HEK293T (cell line): ENCODE measurements at places on chromosomes 4 and X.

GRCh38 chr4:15197005-15197404, 194.7 kb downstream of the CPEB2 start:
- peak; percentile 25 for DNase-seq

GRCh38 chrX:67619253-67619652, 75.4 kb downstream of the AR start:
- DNase-seq, result no peak

GRCh38 chrX:64206556-64207162, 1.2 kb upstream of the AMER1 start:
- DNase-seq, result no peak

DNA sequence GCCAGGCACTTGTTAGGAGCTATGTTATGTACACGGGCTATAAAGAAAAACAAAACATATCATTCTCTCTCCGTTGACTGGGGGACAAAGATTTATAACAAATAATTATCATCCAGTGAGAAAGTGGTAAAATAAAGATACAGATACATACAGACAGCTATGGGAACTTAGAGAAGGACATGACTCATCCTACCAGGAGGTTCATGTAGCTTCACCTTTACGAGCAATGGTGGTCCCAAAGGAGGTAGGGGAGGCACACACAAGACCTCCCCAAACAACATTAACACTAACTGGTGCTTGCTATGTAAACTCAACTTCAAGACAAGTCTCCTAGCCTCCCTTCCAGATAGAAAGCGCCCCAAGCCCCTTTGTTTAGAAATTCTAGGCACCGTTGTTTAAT, 8.9 kb downstream of the AMBN start:
- DNase-seq, result no peak

DNA sequence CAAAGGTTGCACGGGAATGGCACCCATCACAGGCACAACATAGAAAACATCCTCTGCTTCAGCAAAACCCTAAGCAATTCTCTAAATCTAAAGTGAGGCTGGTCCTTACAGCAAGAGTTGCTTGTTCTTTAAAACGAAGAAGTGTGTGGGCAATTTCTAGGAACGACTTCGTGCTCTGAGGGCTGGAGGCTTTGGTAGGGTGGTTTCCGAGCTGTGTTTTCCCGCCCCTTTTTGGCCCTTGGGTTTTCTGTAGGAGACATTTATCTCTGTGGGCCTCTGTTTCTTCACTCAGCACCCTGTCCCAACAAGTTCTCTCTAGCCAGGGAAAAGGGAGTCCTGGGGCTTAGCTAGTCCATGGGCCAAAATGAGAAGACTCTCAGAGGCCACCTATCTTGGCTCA, 84.2 kb downstream of the SLC2A9 start:
- DNase-seq, result no peak

DNA sequence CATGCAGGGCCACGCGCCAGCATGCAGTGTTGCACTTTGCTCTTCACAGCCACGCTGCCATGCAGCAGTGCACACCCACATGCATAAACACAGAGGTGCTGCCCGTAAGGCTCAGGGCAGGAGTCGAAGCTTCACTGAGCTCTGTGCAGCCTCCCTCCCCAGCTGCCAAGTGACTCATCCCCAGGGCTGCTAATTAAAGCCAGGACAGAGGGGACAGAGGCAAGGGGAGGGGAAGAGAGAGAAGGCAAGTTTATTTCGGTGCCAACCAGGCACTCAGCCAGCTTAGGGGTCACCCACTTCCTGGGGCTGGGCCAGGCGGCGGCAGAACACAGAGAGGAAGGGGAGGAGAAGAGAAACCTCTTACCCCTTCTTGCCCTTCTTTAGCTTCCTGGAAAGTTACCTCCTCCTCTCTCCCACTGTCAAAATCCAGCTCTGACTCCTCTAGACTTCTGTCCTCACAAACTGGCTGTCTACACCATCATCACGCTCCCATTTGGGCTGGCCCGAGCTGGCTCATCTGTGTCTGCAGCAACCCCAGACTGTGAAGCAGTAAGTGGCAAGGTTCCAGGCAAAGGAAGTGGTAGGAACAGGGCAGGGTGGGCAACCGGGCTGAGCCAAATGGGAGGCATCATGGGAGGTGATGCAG, 6.2 kb upstream of the IQSEC2 start:
- DNase-seq, result no peak

- DNase-seq, result no peak
Observed at GRCh38 chr4:38489924-38490639, 173.9 kb upstream of the KLF3 start.

GRCh38 chr4:74449571-74450297, 4.8 kb downstream of the AREG start:
- no peak for DNase-seq

DNA sequence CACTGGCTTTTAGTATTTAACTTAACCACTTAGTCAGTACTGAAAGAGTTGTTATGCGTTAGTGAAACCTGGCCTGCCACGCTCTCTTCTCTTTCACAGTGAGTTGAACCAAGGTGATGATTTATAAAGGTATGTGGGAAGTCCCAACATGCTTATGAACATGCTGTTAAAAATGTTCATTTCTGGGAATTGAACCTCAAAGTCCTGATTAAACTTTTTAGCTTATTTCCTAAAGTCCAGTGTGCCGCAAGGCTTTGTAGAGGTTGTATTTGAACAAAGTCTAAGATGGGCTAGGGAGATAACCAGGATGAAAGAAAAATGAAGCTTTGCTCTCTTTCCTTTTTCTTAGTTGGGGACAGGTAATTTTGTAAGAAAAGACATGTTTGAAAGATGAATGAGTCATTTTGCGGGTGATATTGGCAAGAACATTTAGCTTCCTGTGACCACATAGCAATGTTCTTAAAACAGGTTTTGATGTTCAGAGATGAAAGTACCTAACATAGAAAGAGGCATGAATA, 270.3 kb downstream of the DTHD1 start:
- no peak for DNase-seq

DNA sequence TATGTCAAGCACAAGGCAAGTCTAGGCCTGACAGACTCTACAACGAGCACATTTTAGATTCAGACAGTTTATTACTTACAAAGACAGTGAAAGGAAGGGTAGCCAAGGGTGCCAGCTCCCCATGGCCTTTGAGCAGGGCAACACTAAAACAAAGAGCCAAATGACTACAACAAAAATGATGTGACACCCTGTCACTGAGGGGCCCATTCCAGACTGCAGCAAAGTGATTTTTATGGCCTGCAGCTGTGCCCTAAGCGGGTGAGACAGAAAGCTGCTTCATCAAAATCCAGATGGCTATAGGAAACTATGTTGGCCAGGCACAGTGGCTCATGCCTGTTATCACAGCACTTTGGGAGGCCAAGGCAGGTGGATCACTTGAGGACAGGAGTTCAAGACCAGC, 13.4 kb upstream of the RP2 start:
- no peak for DNase-seq

DNA sequence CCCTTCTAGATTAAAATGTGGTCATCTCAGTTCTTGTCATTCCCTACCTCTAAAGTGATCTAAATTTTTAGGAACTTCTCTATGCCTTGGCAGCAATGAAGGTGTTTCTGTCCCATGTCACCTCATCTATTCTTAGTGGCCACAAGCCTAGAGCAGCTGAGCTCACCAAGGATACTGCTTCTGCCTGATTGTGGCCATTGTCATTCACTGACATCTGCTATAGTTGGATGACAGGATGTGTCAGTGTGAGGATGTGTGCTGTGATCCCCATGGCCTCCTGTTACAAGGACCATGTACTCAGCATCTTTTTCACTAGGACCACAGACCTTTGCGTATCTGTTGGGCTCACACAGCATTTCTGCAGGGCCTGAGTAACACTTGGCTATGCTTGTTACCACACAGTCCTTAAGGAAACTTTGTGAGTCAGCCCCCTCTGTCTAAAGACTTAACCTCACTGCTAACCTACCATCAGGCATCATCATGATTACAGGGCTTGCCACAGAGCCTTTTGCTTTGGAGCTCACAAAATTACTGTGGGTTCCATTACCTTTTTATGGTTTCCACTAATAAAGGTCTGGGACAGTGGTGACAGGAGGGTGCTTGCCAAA, 421.0 kb downstream of the ADAM29 start:
- no peak for DNase-seq

DNA sequence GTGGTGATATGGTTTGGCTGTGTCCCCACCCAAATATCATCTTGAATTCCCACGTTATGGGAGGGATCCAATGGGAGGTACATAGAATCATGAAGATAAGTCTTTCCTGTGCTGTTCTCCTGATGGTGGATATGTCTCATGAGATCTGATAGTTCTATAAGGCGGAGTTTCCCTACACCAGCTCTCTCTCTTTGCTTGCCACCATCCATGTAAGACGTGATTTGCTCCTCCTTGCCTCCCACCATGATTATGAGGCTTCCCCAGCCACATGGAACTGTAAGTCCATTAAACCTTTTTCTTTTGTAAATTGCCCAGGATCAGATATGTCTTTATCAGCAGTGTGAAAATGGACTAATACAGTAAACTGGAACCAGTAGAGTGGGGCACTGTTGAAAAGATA, 39.5 kb downstream of the HSD17B13 start:
- DNase-seq, result no peak

DNA sequence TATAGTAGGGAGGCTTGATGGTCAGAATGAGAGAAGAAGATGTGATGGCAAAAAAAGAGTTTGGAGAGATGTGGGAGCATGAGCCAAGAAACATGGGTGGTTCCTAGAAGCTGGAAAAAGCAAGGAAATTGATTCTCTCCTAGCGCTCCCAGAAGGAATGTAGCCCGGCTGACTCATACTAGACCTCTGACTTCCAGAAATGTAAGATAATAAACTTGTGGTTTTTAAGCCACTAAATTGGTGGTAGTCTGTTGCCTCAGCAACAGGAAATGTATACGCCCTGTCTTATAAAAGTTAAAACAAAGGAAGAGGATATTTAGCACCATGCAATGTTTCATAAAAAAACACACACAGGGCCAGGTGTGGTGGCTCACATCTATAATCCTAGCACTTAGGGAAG, 182.7 kb upstream of the PCDH7 start:
- no peak for DNase-seq

DNA sequence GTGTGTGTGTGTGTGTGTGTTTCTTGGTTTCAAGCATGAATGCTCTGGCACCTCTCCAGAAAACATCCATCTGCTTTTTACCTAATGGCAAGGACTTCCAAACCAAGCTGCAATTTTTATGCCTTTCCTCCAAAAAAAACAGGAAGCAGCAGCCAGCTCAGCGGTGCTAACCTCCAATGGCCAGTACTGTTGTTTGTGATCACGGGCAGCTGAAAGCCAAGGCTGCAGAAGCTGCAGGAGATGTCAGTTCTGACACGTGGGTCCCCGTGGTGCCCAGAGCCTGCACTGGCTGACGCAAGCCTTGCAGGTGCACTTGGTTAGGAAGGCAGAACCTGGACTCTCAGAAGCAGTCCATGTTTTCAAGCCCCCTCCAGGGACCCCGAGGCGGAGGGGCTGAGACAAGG, 313.6 kb upstream of the DDX53 start:
- DNase-seq, result no peak

DNA sequence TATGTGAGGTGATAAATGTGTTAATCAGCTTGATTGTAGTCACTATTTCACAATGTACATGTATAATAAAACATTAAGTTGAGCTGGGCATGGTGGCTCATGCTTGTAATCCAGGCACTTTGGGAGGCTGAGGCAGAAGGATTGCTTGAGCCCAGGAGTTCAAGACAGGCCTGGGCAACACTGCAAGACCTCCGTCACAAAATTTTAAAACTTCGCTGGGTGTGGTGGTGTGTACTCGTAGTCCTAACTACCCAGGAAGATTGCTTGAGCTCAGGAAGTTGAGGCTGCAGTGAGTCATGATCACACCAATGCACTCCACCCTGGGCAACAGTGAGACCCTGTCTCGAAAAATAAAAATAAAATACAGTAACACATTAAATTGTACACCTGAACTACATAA, 20.1 kb downstream of the LYAR start:
- DNase-seq, result no peak

GRCh38 chrX:153649178-153649914, 2.3 kb downstream of the DUSP9 start:
- peak; percentile 74 for DNase-seq

DNA sequence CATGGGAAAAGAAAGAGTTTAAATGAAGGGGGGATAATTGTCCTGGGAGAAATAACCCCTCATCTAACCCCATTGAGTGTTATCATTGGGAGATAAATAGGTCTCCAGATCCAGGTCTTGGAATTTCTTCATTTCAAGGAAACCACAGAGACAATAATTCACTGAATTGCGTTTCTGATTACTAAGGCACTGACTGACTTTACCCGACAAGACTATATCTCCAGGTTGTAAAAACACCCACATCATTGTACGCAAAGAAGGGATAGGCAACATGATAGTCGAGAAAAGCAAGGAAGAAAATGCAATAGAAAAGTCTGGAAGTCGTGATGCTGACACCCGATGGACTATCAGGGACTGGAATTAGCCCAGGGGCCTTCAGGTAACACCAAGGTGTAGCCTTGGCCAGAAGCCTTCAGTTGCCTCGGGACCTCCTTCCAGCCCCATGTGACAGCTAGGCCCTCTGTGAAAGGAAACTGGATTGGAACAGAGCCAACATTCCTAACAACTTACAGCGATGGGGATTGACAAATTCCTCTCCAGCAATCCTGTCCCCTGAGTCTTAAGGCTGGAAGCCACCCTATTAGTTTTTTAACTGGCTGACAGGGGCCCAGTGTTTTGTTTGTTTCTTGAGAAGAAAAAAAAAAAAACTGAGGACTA, 46.5 kb upstream of the RAB9B start:
- no peak for DNase-seq

- no peak for DNase-seq
Observed at GRCh38 chr4:1775731-1776500, 17.2 kb upstream of the FGFR3 start.

DNA sequence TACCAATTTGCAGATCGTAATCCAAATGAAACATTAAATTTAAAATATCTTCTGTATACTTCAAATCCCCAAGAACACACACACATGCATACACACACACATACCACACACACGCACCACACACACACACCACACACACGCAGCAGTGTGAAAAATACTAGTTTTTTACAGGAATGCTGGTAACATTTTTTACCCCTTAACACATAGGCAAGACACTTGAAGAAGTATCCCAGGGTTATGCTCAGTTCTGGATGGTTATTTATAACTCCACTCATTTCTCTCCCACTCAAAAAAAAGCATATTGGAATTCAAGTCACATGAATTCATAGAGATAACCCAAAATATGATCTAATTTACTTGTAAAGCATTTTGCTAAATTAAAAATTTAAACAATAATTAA, 325.5 kb upstream of the SLC7A11 start:
- DNase-seq, result no peak

GRCh38 chrX:644304-645281, 14.0 kb downstream of the SHOX start:
- DNase-seq, result no peak

GRCh38 chrX:42220666-42221065, 297.3 kb upstream of the CASK start:
- DNase-seq, result no peak
